ENCODE measurements at places on chromosomes 6 and 20.
A peak's percentile ranks its signal among the peaks of the same experiment; 100 is the strongest.

DNA sequence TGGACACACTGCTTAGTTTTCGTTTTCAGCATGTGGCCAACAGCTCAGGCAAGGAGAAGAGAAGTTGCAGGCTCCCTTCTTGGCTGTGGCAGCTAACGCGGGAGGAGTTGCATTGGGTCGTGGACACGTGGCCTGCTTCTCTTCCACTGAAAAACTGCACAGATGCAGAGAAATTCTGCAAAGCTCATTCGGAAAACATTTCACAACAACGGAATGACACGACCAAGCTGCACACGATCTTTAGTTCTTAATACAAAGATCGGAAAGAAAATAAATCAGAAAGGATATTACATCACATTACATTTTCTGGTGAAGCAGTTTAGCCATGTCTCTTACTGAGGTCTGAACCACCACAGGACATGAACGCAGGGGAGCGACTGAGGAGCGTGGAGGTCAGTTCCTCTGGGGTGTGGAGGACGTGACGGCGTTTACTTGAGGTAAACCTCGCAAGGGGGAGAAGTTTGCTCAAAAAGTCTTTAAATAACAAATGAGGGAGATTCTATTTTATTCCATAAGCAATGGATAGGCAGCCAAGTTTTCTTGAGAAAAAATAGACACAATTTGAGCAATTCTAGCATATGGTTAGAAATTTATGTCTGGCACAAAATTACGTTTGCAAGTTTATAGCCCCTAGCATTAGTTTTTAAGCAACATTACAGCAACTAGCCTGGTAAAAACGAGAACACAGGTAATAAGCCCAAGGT is 178.3 kb downstream of the THBS2 start:
- DNase-seq = peak; percentile 96

- DNase-seq = no peak
Measured at GRCh38 chr20:15834857-15835256, 738.4 kb downstream of the KIF16B start.

DNA sequence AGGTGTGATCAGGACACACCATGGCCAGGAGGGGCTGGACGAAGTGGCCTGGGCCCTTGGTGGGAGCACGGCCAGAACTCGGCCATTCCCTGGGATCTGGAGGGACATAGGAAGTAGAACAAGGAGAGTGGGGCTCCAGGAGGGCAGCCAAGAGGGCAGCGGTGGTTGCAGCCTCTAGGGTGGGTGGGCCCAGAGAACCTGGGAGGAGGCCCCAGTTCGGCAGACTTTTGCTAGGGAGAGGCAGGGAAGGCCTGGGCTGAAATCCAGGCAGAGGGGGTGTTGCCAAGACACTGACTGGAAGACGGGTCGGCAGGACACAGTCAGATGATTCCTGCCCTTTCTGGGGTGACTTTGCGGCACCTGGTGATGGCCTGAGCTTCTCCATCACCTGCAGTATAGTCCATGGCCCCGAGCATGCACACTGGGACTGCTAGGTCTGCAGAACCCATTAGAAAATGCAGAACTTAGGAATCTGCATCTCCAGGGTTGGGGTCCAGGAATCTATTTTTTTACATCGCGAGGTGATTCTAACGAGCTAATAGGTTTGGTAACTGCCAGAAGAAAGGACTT is 224.8 kb downstream of the SYNDIG1 start:
- no peak for DNase-seq

DNA sequence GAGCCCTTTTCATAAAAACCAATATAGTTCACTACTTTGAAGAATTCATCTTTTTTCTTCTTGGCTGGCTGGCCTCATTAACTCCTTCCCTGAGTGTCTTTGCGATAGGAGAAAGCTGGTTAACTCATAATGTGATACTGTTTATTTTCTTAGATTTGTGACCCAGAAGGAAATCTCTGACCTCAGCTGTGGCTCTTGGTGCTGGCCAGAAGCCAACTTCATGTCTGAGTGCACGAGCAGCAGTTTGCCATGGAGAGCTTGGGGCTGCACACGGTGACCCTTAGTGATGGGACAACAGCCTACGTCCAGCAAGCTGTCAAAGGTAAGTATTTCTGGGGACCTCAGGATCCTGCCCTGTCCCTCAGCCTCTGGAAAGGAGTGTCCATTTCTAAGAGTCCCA is 16.7 kb upstream of the DEF6 start:
- DNase-seq = no peak

DNA sequence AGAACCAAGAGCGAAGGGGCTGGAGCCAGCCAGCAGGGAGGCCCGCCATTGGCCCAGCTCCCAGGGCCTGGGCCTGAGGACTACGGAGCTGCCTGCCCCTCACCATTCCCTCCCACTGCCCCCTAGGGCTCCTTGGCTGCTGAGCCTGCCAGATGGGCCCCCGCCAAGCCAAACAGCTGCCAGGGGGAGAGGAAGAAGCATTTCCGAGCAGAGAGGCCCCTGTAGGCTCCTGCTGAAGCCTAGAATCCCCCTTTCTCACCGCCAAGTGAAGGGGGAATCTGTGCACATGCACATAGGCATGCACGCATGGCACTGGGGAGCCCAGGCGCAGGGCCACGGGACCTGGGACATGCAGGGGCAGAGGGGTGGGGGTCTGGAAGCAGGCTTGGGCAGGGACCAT is 28.5 kb upstream of the MRPS18A start:
- no peak for DNase-seq

DNA sequence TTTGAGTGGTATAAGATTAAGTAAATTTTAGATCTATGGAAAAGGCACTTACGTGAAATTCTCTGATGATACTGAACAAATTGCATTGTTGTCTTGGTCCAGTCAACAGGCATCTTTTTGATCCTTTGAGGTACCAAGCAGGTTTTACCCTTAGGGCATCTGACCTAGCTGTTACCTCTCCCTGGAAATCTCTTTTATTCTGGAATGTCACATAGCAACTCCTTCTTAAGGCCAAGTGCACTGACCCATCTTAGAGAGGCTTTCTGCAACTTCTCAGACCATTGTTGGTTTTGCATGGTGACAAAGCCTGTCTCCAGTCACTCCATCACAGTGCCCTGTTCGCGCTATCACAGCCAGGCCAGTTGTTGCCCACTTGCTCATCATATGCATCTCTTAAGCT is 42.0 kb downstream of the TPD52L1 start:
- no peak for DNase-seq

DNA sequence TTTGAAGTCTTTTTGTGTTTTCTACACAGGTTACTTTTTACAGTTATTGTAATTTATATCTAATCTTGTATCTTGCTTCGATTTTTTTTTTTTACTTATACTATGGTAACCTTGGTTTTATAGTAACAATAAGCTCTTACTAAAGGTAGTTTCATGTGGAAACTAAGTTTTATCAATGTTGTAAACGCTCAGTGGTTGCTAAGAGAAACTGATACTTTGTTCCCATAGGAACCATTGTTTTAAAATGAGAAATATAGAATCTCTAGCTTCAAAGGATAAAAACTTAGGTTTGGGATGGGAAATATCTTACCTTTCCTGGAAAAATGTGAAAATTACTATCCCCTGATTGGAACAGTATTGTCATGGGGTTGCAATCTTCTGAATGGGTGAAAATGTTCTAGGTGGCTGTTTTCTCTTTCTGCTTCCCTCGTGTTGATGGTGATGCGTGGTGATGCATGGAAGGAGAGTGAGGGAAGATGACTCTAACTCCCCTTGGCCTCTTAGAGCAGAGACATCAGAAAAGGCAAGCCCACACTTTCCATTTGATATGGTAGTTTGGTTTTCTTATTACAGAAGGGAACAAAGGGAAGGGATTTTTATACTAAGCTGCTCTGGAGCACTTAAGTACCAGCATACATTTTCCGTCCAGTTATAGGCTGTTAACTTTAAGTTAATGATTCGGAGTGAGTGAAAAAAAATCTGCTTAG is 23.5 kb upstream of the BACH2 start:
- DNase-seq = no peak

GRCh38 chr20:60867589-60867988 is 384.5 kb upstream of the CDH4 start:
- DNase-seq = no peak

- DNase-seq = peak; percentile 53
Measured at GRCh38 chr6:141463237-141463977, 669.3 kb upstream of the GJE1 start.

GRCh38 chr6:139539852-139540251 is 165.4 kb upstream of the CITED2 start:
- peak; percentile 97 for DNase-seq

- no peak for DNase-seq
Measured at GRCh38 chr6:110981202-110981600, 637 bp upstream of the RPF2 start.

- peak; percentile 34 for DNase-seq
Measured at GRCh38 chr6:111113336-111114086, 26.2 kb downstream of the SLC16A10 start.

GRCh38 chr20:16209951-16210361 is 363.3 kb downstream of the KIF16B start:
- DNase-seq = peak; percentile 45

DNA sequence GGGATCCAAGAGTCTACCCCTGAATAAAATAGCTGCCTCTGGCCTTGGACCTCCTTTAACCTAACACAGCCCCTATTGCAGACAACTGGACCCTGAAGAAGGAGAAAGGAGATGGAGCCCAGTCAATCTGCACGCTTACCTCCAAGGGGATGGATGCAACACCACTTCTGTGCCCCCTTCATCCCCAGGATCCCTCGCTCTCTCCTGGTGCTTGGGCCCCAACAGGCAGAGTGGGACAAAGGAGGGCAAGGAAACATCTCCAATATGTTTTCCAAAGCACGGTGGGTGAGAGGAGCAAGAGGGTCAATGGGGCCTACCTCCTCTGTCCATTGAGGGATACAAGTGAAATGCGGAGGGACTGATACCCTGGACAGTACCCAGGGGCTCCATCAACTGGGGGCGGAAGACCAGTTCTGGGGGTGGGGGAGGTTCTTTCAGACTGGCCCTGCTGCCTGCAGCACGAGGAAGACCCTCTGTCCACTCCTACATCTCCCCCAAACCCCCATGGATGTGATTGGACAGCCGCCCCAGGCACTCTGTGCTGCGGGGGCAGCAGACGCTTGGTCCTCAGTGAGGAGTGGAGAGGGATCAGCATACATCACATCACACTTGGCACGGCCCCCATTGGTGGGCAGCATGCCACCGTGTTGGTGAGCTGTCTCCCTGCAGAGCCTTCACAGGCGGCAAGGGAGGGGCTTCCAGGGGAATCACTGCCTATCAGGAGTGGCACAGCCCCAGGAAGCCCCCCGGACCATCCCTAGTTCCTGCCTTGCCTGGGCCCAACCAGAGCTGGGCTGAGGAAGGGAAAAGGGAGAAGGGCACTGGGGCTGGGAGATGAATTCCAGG is 70.6 kb downstream of the MRPL14 start:
- peak; percentile 57 for DNase-seq

GRCh38 chr6:111722179-111722731 is 116.6 kb upstream of the TRAF3IP2 start:
- DNase-seq = peak; percentile 85

DNA sequence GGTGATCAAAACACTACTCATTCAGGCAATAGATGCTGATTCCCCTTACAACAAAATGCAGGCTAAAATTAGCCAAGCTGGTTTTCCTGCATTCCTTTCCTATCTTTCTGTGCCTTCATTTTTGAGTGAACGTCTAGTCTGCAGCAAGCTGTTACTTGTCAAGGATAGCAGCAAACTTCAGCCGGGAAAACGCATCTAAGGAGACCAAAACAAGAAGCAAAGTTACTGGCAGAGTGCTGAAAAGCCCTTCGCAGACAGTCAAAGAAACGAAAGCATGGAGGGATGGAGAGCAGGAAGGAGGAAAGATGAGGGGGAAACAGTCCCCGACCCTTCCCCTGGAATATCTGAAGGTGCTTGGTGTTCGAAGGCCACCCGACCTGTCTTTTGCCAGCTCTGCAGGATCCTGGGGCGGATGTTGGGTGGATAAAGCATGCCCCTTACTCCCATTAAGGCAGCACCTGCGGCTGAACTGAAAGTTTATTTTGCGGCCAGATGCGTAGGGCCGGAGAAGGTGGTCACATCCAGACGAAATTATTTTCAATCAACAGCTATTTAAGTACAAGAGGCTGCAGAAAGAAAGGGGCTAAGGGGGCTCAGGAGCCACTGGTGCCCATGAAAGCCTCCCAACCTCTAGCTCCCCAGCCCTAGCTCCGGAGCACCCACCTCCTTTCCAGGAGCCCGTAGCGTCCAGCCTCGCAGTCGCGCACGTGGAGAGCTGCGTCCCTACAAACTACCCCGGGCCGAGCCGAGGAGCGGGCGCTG is 538 bp downstream of the FERMT1 start:
- peak; percentile 43 for DNase-seq

GRCh38 chr6:139349464-139350020 is 24.9 kb downstream of the CITED2 start:
- peak; percentile 59 for DNase-seq

DNA sequence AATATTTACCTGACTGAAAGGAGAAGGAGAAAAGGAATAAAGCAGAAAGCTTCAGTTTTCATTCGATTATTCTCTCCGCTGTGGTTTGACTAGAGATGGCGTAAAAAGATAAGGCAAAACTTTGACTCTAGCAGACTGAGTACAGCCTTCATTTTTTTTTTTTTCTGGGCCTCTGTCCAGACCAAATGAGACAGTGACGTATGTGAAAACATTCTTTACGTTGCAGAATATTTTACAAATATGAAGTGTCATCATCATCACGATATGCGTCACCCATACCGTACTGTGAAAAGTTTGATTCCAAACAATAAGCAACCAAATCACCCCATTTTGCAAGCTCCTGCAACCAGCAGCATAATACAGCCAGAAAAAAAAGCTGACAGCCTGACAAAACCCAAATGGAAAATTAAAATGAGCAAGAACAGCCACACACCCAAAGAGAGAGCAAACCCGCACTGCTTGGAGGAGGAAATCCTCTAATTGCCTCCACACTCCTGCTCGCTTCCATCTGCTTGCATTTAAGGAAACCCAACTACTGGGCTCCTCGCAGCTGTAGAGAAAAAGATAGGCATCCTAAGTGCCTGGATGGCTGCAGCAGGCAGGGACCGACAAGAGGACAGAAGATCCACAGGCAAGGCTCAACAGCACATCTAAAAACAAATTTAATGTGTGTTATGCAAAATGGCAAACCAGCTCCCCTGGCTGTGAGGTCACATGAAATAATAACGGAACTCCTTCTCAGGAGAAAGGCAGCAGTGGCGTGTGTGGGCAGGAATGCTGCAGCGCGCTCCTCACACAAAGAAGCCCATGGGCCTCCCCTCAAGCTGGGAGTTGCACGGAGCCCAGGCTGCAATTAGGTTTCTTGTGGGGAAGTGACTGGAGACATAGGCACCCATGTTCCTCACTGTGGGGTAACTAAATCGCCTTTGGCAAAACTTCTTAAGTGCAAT is 113.1 kb downstream of the FYN start:
- DNase-seq = peak; percentile 91

GRCh38 chr6:46465294-46466165 is 25.7 kb downstream of the RCAN2 start:
- DNase-seq = no peak

- DNase-seq = no peak
Measured at GRCh38 chr20:23096097-23096496, 10.0 kb upstream of the CD93 start.

- no peak for DNase-seq
Measured at GRCh38 chr6:145428706-145429105, 306.6 kb downstream of the EPM2A start.

Measured in AG10803 (cell line).